Activated CD4-positive, CD25-positive, alpha-beta regulatory T cell treated with anti-CD3 and anti-CD28 coated beads, Interleukin-2, amount 50 U/mL, for 16 hours (primary cell): ENCODE measurements at places on chromosomes 5 and 9.

DNA sequence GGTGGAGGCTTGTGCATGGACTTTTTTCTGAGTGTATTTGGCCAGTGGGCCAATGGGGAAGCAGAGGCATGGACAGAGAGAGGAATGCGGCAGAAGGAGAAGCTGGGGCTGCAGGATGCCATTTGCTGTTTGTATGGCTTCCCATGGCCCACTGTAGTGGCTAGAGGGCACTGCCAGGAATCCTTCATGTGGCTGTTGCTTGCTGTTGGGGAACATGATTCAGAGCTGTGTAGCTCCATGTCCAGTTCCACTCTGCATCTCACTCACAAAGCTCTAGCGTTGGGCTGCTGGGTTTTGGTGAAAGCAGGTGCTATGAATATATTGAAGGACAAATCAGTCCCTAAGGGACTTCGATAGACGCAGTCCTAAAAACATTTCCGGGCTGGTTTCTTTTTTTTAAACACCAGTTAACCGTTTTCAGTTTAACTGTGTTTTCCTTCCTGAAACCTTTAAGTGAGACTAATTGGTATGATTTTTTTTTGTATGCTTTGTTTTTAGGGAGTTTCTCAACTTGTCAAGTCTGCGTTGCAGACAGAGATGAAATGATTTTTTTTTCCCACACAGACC, 51.3 kb downstream of the SLC22A5 start:
- DNase-seq = no peak

GRCh38 chr5:56406221-56406620, 173.1 kb upstream of the ANKRD55 start:
- DNase-seq = no peak

GRCh38 chr9:28688172-28688571, 1114.9 kb upstream of the C9orf72 start:
- no peak for DNase-seq

GRCh38 chr5:3854188-3854821, 258.7 kb downstream of the IRX1 start:
- no peak for DNase-seq

- no peak for DNase-seq
Measured at GRCh38 chr5:29899583-29899982, 1293.9 kb upstream of the CDH6 start.

- no peak for DNase-seq
Measured at GRCh38 chr9:24007185-24007584, 181.1 kb upstream of the ELAVL2 start.

- no peak for DNase-seq
Measured at GRCh38 chr9:110133608-110134210, 74.2 kb downstream of the C9orf152 start.

DNA sequence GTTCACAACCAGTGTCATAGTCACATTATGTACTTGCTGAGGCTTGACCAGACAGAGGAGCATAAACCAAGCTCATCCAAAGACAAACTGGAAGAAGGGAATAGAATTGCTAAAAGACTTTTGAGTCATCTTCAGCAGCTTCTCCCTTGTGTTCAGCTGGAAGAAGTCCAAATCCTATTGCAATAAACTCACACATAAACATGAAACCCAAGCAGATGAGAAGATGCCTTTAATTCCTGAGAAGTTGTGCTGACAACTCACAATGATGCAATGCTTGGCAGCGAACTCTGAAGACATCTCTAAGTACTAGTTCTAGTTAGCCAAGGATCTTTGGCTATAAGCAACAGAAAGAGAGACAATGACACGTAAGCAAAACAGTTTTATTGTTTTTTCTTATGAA, 642.1 kb downstream of the KCTD16 start:
- no peak for DNase-seq

DNA sequence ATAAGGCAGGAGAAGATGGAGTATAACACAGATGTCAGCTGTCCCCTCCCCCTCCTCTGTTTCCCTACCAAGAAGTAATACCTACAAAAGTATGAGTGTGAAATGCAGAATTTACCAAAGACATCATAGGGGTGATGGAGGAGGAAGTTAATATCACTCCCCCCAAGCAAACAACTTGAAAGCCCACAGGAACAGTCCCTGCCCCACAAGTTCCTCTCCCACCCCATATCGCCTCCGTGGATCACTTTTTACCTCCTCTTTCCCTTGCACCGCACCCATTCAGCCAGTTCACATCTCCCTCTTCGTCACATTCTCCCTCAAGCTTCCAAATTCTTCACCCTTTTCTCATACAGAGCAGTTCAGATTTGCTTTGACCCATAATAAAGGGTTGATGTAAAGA, 7.0 kb upstream of the SIL1 start:
- DNase-seq = no peak

- DNase-seq = no peak
Measured at GRCh38 chr9:3526997-3527940, 1.5 kb upstream of the RFX3 start.

GRCh38 chr5:81779916-81780266, 29.0 kb upstream of the SSBP2 start:
- no peak for DNase-seq

GRCh38 chr5:11378461-11378860, 525.8 kb downstream of the CTNND2 start:
- no peak for DNase-seq

DNA sequence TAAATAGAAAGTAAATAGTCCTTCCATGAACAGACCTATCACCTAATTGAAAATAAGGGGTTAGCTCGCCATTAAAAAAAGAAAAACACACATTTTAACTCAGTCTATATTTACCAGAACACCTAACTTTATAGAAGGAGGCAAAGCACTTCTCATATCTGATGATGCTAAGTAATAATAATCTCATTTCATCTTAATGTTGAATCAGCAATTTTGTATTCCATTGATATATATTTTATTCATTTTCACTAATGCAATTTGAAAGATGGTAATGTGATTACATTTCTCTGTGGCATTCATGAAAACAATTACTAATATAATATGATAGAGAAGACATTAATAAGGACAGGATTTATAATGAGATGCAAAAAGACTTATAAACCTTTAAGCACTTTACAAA, 276.7 kb downstream of the BNC2 start:
- no peak for DNase-seq

DNA sequence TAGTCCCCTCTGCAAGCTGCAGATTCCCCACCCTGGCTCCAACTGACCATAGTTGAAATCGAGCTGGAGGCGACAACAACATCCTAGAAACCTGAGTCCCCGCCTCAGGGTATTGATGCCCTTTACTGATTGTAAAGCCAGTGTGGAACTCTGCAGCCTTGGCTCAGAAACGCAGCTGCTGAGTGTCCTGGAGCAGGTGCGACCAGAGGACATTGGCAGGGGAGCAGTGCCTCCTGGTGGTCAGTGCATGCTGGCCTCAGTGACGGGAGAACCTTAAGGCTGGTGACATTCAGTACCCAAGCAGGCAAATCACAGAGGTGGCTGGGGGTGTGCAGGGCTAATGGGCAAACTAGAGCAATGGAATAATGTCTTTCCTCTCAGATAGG, 20.4 kb upstream of the ZNF354B start:
- no peak for DNase-seq

DNA sequence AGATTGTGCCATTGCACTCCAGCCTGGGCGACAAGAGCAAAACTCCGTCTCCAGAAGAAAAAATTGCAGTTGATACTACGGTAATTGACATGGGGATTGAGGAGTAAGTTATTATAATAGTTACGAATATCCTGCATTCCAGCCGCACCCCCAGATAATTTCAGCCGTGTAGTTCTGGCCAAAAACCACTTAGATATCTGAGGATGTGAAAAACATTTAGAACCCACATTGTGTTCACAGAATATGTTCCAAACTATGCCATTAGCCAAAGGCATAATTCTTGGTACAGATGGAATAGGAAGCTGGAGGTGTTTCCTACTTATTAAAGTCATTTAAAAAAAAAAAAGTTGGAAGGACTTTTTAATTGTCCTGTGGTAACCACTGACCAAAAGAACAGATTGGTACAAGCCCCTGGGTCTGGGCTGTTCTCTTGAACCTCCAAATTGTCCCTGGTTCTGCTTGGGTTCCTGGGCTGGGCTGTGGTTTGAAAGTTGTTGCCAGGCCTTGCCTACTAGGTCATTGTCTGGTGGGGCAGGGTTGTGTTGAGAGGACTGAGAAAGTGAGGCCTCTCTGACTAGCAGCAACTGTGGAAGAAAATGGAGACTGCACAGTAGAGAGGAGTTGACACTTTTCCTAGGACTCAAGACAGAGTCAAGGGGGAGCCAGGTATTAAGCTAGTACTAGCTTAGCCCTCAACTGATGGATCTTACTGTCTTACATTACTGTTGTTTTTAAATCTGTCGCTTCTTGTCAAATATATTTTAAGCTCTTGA, 198.8 kb downstream of the NR3C1 start:
- no peak for DNase-seq

- no peak for DNase-seq
Measured at GRCh38 chr9:117096138-117096537, 318.7 kb downstream of the ASTN2 start.

DNA sequence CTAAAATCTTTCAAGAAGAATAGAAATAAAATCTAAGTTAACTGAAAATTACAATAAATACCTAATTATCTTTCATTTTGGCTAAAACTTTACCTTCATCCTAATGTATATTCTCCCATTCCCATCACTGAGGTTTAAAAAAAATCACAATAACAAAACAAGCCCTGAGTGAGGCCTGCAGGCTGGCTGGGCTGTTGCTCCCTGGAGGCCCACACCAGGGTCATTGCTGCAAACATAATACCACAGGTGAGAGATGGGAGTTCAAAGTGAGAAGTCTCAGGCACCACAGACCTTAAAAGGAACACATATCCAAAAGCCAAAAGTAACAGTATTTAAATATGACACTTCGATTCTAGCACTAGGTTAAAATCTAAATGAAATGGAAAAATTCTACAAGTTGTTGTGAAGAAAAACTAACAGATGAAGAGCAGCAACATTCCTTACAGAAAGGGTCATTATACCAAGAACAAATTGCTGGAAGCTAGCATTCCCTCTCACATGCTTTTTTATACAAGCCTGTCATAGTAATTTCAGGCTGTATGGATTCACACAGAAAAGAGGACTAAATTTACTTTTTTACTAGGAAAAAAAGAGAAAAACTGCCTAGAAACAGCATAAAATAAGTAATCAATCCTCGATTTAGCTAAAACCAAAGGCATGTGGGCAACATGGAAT, 57.8 kb downstream of the AUH start:
- DNase-seq = no peak

DNA sequence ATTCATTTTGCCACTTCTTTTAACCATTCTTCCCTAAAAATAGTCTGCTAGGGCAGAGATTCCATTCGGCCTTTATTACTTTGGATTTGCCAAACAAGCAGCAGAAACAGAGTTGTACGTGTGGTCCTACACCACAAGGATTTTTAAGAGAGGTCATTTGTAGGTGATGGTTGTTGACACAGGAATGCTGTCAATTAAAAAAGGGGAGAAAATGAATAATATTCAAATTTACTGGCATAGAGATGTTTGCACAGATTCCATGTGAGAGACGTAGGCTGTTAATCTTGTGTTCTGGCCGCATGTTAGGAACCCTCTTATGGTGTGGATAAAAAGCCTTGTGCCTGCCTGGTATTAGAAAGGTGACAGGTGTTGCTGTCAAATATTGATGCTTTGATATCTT, 34.9 kb downstream of the TRIO start:
- DNase-seq = no peak

GRCh38 chr5:164433106-164433870, 927.9 kb downstream of the MAT2B start:
- DNase-seq = no peak

DNA sequence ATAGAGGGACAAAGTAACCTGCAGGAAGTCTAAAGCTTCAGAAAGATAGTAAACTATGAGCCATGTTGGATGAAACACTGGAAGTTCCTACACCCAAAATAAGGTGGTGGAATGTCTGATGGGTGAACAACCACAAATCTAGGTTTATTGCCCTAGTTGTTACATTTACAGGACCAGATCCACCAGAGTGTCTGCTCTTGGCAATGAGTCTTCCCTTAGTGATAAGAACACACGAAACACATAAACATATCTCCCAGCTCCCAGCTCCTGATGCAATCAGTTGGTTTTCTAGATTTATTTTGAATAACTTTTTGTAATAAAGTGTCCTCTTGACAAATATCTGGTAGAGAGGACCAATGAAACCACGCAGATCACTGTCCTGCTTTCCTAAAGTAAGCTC, 329.7 kb upstream of the WWC1 start:
- no peak for DNase-seq

DNA sequence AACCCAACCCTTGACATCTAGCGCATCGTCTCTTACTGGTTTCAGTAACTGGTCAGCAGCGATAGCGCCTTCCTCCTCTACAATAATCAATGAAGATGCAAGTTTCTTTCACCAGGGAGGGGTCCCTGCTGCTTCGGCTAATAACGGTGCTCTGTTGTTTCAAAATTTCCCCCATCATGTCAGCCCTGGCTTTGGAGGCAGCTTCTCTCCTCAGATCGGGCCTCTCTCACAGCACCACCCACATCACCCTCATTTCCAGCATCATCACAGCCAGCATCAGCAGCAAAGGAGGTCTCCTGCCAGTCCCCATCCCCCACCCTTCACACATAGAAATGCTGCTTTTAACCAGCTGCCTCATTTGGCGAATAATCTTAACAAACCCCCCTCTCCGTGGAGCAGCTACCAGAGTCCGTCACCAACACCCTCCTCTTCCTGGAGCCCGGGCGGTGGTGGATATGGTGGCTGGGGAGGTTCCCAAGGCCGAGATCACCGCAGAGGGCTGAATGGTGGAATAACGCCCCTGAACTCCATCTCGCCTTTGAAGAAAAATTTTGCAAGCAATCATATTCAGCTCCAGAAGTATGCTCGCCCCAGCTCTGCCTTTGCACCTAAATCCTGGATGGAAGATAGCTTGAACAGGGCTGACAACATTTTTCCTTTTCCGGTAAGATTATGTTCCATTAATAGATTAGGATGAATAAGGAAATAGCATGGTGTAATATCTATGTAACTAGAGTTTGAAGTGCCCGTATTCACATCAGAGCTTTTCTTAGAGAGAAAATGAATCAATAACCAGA, 2.2 kb downstream of the CPEB4 start:
- no peak for DNase-seq

- DNase-seq = no peak
Measured at GRCh38 chr5:56871777-56872176, 37.6 kb upstream of the SETD9 start.

DNA sequence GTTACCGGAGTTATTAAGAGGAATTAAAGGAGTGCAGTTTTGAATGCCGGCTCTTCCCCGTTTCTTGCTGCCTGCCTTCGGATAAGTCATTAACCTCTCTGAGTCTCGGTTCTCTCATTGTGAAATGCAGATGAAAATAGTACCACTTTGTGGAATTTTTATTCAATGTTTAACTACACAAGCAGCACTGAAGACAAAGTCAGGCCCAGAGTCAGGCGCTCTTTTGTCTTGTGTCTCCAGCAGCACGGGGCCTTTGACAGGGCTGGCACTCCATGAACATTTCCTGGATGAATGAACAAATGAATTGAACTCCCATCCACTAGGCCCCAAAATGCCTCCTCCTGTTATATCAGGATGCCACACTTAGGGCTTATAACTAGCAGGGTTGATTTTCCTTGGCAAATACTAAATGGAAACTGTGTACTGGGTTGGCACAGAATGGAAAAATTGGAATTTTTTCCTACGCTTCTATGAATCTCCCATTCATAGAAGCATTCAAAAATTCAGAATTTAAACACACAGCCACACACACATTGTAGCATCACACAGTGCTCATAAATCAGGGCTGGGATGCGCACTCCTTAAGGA, 332.8 kb downstream of the MLLT3 start:
- no peak for DNase-seq
